Fibroblast of lung (primary cell): ENCODE measurements at places on chromosomes 13 and 19.

DNA sequence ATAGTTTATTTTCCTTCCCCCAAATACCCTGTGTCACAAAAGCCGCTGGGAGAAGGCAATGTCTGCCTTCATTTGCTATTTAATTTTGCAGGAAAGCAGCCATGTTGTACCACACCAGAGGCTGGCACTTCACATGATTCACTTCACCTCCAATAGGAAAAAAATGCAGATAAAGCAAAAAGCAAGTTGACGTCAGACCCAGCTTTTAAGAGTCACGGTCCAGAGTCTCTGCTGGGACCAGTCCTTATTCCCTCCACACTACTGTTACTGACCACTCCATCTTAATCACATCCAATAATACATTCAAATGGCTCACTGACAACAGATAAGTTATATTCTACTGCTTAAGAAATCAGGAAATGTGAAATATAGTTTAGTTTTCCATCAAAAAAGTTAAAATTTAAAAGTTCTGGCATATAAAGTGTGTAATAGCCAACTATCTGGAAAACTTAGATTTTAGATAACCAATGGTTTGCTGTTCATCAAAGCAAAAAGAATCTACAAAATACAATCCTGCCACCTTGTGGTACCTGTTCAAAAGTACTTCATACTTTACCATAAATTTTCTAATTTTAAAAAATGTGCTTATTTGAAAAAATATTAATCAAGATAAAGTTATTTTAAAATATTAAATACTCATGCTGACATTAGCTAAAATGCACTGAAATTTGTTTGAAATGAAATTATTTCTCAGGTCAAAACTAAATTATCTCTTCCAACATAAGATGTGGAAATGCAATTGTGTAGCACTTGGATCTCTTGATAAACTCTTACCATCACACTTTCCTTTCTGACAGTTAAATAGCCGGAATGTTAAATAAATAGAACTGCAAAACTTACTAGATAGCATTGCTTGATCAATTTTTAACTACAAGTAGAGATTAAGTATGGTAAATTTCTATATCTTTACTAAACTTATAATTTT lies 97.3 kb downstream of the SERP2 start:
- DNase-seq = peak; percentile 27

DNA sequence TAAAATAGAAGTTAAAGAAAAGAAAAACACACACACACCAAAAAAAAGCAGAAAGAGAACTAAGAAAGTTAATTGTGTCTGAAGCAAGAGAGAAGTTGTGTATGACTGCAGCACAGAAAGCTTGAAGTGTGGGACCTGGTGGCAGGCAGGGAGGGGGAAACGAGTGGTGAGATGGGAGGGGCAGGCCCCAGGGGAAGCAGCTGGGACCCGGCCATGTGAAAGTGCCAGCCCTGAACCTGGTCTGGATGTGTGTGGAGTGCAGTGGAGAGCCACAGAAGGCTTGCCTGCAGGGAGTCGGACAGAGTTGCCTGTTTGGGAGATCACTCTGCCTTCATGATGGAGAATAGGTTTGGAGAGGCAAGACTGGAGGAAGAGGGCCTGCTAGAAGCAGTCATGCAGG lies 199.0 kb downstream of the GGACT start:
- DNase-seq = no peak

- no peak for DNase-seq
Measured at GRCh38 chr13:103243495-103243894, 177.3 kb upstream of the SLC10A2 start.

DNA sequence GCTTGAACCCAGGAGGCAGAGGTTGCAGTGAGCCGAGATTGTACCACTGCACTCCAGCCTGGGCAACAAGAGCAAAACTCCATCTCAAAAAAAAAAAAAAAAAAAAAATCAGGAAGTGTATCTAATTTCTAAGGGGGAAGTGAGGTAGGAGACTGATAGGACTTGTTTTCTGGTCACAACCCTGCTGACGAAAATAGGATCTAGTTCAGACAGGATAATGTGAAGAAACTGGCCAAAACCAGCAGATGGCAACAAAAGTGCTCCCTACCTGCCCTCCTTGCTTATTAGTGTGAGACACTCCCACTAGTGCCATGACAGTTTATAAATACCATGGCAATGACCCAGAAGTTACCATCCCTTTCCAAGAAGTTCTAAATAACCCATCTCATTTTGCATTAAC lies 36.0 kb upstream of the KPNA3 start:
- DNase-seq = no peak

- DNase-seq = no peak
Measured at GRCh38 chr19:30204721-30205120, 167.5 kb upstream of the ZNF536 start.

DNA sequence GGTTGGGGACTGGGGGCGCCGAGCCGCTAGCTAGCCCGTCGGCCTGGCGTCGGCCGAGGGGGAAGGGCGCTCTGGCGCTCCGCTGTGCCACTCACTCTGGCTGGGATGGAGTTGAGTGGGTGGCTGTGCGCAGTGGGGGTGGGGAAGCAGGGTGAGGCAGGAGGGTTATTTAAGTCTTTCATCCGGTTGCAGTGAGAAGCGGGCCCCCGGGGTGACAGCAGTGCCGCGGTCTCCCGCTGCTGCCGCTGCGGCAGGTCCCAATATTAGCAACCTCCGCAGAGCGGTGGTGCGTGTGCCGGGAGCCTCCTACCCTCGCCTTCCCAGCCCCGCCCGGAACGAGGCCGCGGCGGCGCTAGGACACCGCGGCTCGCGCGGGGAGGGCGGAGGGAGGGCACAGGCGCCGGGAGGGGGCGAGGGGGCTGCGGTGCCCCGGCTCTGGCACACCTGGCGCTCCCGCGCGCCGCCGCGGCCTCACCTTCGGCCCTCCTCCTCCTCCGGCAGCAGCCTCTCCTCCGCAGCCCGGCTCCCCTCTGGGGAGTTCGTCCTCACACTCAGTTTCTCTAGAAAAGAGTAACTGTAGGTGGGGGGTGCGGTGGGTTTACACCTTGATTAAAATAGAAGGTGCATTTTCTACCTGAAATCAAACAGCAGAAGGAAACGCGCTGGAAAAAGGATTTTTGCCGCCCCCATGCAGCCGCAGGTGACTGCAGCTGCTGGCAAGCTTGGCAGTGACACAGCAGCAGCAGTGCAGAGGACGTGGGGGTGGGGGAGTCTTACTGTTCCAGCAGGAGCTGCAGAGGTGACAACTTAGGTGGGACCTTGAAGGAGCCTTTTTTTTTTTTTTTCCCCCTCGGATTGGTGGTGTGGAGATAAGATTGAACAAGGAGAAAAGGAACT lies 4.5 kb downstream of the FGF9 start:
- no peak for DNase-seq

DNA sequence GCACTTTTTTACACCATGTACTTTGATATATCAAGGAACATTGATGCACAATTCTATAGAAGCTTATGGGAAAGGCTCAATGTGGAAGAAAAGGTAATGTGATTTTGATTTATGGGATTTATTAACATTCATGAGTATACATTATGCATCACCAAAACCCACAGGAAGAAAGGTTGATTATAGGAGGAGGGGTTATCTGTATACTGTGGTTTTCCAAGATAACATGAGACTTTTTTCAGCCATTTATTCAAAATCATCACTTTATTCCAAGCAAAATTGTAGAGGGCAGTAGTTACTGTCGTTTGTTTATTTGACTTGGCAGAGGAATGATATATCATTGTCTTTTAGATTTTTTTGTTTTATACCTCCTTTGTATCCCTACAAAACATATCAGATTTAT lies 54.9 kb downstream of the WDFY2 start:
- DNase-seq = no peak

DNA sequence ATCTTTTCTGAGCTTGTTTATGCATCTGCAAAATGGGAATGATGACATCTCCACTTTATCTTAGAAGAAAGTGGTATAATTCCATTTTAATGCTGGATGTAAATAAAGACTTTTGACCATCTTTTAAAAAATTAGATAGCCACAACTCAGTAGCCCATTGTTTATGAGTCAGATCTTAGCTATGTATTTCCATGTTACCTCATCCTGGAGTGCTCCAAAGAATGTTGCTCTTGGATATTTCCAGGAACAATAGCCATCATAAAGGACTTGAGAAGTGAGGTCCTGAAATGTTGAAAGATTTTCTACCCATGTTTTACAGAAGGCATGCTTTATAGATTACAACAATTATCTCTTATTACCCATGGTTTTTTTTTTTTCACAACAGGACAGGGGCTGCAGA lies 229.3 kb upstream of the EDNRB start:
- DNase-seq = peak; percentile 92

DNA sequence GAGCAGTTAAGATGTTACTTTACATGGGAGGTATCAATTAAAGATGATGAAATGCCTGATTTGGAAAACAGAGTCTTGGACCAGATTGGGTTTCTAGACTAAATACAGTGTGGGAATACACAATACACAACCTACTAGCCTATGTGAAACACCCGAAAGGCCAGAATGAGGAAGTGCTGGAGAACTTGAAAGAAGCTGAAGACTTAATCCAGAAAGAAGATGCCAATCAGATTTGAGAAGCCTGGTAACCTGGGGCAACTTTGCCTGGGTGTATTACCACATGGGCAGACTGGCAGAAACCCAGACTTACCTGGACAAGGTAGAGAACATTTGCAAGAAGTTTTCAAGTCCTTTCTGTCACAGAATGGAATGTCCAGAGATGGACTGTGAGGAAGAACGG lies 43.2 kb downstream of the N4BP2L1 start:
- no peak for DNase-seq

GRCh38 chr13:96450326-96451020 lies 360.6 kb downstream of the HS6ST3 start:
- DNase-seq = no peak

GRCh38 chr19:57648331-57649003 lies 15.5 kb downstream of the ZNF211 start:
- DNase-seq = no peak

- DNase-seq = peak; percentile 52
Measured at GRCh38 chr19:16814526-16815100, 14.6 kb upstream of the SIN3B start.
